Osteocyte (in vitro differentiated cells): ENCODE measurements at places on chromosomes 3 and 15.

GRCh38 chr3:195012571-195012970 lies 258.4 kb downstream of the XXYLT1 start:
- no peaks in the 10 kb centered on the region for H3K36me3 ChIP-seq
- H3K4me1 ChIP-seq = no peaks in the 10 kb centered on the region
- no peak overlapping the region for H3K4me3 ChIP-seq
- peaks cover 27% of the 10 kb centered on the region for H3K27me3 ChIP-seq
- no peak overlapping the region for H3K27ac ChIP-seq

DNA sequence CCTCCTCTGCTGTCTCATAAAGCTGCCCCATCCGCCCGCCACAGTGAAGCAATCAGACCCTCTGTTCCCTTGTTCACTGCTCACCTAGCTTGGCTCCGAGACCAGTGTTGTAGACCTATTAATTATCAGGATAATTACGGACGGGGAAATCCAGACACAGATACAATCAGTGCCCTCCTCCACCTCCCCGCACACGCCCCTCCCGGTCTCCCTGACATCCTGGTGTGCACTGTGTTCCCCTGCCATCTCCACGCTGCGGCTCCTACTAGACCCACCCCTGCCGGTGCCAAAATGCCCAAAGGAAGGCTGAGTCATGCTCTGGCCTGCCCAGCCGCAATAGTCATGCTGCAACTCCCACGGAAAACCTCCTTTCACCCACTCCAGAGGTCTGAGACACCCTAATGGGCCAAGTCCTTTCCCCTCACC lies 277.3 kb upstream of the TLE3 start:
- no peak overlapping the region for H3K4me3 ChIP-seq
- H3K27ac ChIP-seq = no peak overlapping the region
- peaks cover 74% of the 10 kb centered on the region for H3K27me3 ChIP-seq
- peak; percentile 73 for DNase-seq
- no peaks in the 10 kb centered on the region for H3K36me3 ChIP-seq

GRCh38 chr3:101720851-101721840 lies 3.3 kb upstream of the CEP97 start:
- H3K4me3 ChIP-seq = no peak overlapping the region
- DNase-seq = no peak
- H3K27ac ChIP-seq = no peak overlapping the region
- no peaks in the 10 kb centered on the region for H3K27me3 ChIP-seq
- peaks cover 15% of the 10 kb centered on the region for H3K4me1 ChIP-seq

- H3K4me1 ChIP-seq = no peaks in the 10 kb centered on the region
- peaks cover 42% of the 10 kb centered on the region for H3K36me3 ChIP-seq
- no peak overlapping the region for H3K27ac ChIP-seq
- H3K27me3 ChIP-seq = no peaks in the 10 kb centered on the region
- no peak overlapping the region for H3K4me3 ChIP-seq
- no peak for DNase-seq
Measured at GRCh38 chr15:49223536-49224274, 53.7 kb downstream of the GALK2 start.

DNA sequence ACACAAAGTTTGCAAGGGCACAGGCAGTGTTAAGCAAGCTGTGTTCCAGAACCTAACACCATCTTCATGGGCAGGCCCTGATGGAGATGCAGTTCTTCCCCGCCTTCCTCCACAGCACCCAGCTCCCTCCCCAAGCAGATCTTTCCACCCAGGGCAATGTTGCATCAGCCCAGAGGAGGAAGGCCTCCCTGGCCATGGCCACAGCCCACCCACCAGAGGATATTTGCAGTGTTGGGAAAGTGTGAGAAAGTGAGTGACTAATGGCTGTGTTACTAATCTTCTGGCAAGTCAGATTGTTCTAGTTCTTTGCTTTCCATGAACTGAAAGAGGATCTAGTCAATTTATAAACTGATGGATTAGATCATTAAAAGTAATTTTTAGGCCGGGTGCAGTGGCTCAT lies 42.0 kb upstream of the ATP10A start:
- H3K27me3 ChIP-seq = no peaks in the 10 kb centered on the region
- DNase-seq = no peak
- H3K4me1 ChIP-seq = peaks cover 30% of the 10 kb centered on the region
- H3K4me3 ChIP-seq = no peak overlapping the region
- H3K36me3 ChIP-seq = no peaks in the 10 kb centered on the region
- H3K27ac ChIP-seq = peak overlapping the region; percentile 5

DNA sequence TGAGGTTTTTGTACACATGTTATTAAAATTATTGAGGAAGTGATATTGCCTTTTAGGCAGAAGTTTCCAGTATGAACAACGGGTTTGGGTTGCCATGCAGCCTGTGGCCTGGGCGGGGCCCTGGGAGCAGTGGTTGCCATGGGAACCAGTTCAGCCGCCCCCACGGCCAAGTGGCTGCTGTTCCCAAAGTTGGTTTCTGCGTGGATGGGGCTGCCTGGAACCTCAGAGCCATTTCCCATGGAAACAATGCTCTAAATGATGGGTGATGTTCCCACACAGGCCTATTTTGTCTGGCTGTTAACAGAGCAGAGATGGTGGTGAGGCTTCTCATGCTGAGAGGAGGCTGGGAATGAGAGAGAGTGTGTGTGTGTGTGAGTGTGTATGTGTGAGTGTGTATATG lies 19.5 kb downstream of the MRAS start:
- H3K4me1 ChIP-seq = peaks cover 13% of the 10 kb centered on the region
- H3K27me3 ChIP-seq = no peaks in the 10 kb centered on the region
- peaks cover 4% of the 10 kb centered on the region for H3K36me3 ChIP-seq

DNA sequence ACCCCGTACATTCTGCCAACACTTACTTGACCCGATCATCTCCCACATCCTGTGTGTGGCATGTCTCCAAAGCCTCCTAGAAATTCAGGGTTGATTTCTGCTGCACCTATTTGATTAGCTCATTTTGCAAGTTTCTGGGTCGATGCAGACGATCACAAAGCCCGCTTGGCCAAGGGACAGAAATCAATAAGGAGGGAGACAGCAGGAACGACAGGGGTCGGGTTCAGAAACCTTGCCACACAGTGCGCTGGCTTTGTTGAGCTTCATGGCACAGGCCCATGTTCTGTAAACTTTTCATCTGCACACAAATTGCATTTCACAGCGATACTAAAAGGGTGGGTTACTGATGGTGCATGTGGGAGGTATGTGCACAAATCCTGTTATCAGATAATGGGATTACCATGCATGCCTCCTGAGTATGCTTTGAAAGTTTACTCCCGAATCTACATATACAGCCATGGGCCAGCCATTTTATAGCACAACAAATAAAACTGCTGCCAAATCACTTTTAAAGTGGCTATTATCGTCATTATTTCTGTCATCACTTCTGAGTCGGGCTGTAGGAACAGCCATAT lies 95.9 kb upstream of the ATP11B start:
- H3K36me3 ChIP-seq = no peaks in the 10 kb centered on the region
- no peak overlapping the region for H3K4me3 ChIP-seq
- DNase-seq = no peak
- no peak overlapping the region for H3K27ac ChIP-seq
- no peaks in the 10 kb centered on the region for H3K4me1 ChIP-seq

- no peak overlapping the region for H3K27ac ChIP-seq
- H3K4me3 ChIP-seq = no peak overlapping the region
- DNase-seq = no peak
- H3K27me3 ChIP-seq = peaks cover 2% of the 10 kb centered on the region
Measured at GRCh38 chr3:114928989-114929640, 218.0 kb downstream of the ZBTB20 start.

DNA sequence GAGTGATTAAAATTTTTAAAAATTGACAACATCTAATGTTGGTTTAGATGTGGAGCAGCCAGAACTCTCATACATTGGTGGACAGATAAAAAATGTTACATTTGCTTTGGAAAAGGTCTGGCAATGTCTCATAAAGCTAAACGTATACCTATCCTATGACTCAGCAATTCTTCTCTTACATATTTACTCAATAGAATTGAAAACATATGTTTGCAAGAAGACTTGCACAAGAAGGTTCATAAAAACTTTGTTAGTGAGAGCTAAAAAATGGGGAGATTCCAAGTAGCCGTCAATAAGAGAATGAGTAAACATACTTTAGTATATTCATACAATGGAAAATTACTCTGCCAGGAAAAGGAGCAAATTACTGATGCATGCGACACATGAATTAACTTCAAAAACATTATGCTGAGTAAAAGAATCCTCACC lies 30.0 kb downstream of the MASP1 start:
- no peak for DNase-seq
- no peak overlapping the region for H3K4me3 ChIP-seq
- H3K4me1 ChIP-seq = peaks cover 30% of the 10 kb centered on the region
- H3K27me3 ChIP-seq = no peaks in the 10 kb centered on the region
- H3K36me3 ChIP-seq = no peaks in the 10 kb centered on the region
- H3K27ac ChIP-seq = no peak overlapping the region

DNA sequence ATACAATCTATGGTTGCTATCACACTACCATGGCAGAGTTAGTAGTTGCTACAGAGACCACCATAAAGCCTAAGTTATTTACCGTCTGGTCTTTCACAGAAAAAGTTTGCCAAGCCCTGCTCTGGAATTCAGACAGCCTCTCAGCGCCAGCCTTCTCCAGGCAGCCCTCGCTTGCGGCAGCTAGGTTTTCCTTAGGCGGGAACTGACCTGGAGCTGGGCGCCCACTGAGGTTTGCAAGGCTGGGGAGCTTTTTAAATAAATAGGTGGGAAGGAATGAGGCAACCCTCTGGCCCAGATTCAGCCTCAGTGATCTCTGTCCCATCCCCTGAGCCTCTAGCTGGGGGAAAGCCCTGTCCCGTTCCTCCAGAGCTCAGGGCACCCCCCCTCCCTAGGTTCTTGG lies 1.2 kb downstream of the CTSH start:
- no peaks in the 10 kb centered on the region for H3K36me3 ChIP-seq
- no peak overlapping the region for H3K27ac ChIP-seq
- peaks cover 35% of the 10 kb centered on the region for H3K27me3 ChIP-seq
- no peak for DNase-seq

DNA sequence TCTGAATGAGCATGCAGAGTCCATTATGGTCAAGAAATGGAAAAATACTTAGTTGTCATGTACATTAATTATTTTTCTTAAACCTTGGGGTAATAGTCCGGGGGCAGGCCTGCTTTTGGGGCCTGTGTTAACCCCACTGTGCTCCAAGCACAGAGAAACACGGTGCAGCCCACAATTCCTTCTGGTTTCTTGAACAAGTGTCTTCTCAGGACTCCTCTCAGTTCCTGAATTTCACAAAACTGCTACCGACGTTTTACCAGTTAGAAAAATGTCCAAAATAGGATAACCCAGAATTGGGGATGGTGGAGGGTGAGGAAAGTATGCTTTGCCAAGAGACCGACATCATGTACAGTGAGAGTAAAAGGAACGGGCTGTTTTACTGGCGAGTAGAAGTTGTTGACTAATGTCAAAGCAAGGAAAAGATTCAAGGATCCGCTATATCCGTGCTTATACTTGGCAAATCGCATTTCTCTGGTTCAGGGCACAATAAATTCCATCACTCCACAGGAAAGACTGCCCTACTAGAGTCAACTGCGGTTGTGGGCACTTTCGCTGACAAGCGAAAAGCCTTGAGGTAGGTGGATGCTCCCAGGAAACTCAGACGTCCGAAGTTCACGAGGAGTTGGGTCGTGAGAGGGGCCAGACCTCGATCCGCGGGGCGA lies 495 bp upstream of the NXPE3 start:
- no peak for DNase-seq
- peak overlapping the region; percentile 90 for H3K27ac ChIP-seq
- peak overlapping the region; percentile 88 for H3K4me3 ChIP-seq
- H3K36me3 ChIP-seq = peaks cover 4% of the 10 kb centered on the region

DNA sequence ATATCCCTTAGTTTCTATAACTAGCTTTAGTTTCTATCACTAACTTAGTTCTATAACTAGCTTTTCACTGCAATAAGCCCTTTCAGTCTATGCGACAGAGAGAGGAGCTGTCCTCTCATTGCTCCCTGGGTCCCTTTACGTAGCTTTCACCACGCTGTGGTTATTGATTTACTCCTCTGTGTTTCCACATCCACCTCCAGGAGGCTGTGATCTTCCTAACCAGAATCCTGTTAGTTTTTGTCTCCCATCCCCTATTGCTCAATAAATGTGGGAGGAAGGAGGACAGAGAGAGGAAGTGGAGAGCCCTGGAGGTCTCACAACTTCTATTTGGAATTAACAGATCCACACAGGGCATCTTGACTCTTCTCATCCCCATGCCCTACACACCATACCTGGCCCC lies 1036.1 kb downstream of the MCTP2 start:
- H3K27me3 ChIP-seq = no peaks in the 10 kb centered on the region
- no peaks in the 10 kb centered on the region for H3K36me3 ChIP-seq
- H3K4me1 ChIP-seq = peaks cover 74% of the 10 kb centered on the region
- no peak overlapping the region for H3K4me3 ChIP-seq

DNA sequence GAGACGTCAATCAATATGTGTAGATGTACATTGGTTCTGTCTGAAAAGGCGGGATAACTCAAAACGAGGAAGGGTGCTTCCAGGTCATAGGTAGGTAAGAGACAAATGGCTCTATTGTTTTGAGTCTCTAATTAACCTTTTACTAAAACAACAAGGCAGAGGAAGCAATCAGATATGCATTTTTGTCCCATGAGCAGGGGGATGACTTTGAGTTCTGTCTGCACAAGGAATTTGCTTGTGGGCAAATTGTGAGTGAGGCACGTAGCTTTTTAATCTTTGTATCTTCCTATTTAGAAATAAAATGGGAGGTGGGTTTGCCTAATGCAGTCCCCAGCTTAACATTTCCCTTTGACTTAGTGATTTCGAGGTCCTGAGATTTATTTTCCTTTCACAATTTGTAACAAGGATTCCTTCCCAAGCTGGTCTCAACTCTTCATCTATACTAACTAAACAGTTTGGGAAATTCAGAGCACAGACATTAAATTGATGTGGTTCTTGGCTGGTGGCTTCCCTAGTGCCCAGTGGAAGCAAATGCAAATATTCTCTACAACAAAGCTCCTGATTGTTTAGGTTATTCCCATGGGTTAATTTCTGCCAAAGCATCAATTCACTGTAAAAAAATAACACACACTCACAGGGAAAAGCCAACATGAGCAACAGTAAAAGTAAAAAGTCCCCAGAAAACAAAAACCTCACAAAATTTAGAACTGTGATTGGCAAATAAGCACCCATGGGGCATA lies 738.8 kb upstream of the SGO1 start:
- H3K27me3 ChIP-seq = no peaks in the 10 kb centered on the region
- no peak overlapping the region for H3K27ac ChIP-seq
- no peaks in the 10 kb centered on the region for H3K4me1 ChIP-seq
- DNase-seq = no peak

- H3K4me1 ChIP-seq = no peaks in the 10 kb centered on the region
- peaks cover 33% of the 10 kb centered on the region for H3K36me3 ChIP-seq
- DNase-seq = no peak
- no peak overlapping the region for H3K4me3 ChIP-seq
Measured at GRCh38 chr15:85091990-85092389, 110.3 kb downstream of the PDE8A start.

GRCh38 chr15:29921130-29921601 lies 98.9 kb upstream of the TJP1 start:
- H3K36me3 ChIP-seq = no peaks in the 10 kb centered on the region
- H3K4me1 ChIP-seq = peaks cover 49% of the 10 kb centered on the region
- no peaks in the 10 kb centered on the region for H3K27me3 ChIP-seq

GRCh38 chr3:3059645-3060044 lies 50.5 kb downstream of the IL5RA start:
- no peak overlapping the region for H3K4me3 ChIP-seq
- H3K27me3 ChIP-seq = no peaks in the 10 kb centered on the region
- no peak for DNase-seq
- no peaks in the 10 kb centered on the region for H3K36me3 ChIP-seq

- H3K4me3 ChIP-seq = no peak overlapping the region
- no peaks in the 10 kb centered on the region for H3K27me3 ChIP-seq
- H3K36me3 ChIP-seq = peaks cover 40% of the 10 kb centered on the region
- H3K4me1 ChIP-seq = no peaks in the 10 kb centered on the region
- H3K27ac ChIP-seq = no peak overlapping the region
- DNase-seq = no peak
Measured at GRCh38 chr15:72732516-72732915, 46.5 kb downstream of the BBS4 start.

- H3K36me3 ChIP-seq = peaks cover 3% of the 10 kb centered on the region
- no peak overlapping the region for H3K27ac ChIP-seq
- H3K4me3 ChIP-seq = no peak overlapping the region
- H3K4me1 ChIP-seq = peaks cover 8% of the 10 kb centered on the region
Measured at GRCh38 chr3:34727700-34728099, 911.6 kb upstream of the ARPP21 start.
